ENCODE measurements at places on chromosomes 5 and 9.

DNA sequence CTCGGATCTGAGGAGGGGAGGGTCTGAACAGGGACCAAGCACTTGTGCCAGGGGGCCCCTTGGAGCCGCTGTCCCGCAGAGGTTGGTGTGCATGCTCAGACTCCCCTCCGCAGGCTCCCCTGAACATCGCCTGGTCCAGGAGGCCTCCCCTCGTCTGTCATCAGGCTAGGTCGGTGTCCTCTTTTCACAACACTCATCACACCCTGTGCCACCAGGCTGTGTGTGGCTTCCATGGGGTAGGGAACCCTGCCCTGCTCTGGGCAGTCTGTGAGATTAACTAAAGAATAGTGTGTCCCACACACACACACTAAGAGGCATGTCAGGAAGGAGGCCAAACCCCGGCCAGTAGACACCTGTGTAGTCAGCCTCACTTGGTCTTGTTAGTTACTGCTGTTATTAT is 119.3 kb downstream of the C5orf15 start:
- DNase-seq = no peak

GRCh38 chr5:161369022-161369421 is 177.5 kb downstream of the GABRB2 start:
- no peak for DNase-seq

DNA sequence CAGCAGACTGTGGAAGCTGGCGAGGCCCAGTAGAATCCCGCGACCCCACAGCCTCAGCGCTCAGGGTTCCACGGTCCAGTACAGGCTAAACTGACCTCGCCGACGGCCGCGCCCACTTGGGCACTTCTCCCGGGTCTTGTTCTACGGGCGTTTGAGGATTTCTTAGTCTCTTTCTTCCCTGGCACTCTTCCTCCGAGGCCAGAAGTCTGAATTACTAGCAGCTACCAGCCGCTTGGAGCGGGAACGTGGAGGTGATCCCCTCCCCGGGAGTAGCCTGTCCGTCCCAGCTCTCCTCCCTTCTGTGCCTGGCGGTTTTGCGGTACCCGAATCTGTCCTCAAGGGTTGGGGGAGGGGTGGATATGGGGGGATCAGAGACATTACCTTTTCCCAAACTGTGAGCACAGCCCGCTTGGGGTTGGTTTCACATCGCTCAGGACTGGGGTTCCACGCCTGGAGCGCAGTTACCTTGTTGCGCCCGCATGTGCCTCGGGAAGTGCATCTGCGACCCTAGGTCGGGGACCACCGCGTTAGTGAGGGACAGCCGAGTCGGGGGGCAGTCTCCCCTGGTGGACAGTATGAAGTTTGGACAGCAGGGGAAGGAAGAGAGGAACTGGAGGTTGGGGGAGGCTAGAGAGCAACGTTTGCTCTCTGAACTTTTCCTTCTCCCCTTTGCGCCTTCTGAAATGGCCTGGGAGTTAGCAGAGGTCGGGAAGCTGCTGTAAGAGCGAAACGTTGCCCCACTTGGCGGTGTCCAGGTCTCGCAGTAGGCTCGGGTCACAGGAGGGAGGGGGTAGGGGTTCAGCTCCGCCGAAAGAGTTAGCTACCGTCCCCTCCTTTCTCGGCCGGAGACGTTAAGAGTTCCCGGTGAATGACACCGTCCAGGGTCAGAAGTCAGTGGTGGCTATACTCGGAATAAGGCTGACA is 190.8 kb downstream of the MEF2C start:
- DNase-seq = peak; percentile 42

GRCh38 chr5:169260896-169261569 is 39.9 kb downstream of the SLIT3 start:
- DNase-seq = no peak

DNA sequence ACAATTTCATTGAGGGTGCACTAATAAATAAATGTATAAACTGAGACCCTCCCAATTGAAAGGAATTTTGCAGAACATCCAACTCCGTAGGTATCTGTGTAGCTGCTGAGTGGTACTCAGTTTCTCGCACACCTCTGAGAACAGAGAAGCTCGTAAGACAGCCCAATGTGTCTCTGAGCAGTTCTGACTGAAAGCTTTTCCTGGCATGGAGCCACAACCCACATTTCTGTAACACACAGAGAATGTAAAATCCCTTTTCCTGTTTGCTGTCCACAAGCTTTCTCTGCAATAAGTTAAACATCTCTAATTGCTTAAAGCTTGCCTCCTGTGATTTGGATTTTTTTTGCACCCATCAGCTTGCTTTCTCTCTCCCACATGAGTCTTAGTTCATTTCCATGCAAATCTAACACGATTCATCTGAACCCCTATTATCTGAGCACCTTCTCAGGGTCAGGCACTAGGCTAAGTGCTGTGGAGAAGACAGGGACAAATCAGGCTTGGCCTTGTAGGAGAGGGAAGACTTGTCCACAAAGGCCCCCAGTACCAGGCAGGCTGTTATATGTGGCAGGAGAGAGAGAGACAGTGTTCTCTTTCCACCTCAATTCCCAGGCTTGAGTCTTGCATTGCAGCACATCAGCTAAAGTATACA is 44.2 kb upstream of the COL15A1 start:
- no peak for DNase-seq
